NCI-H1092 (cell line): ENCODE measurements at places on chromosomes 2 and 18.

GRCh38 chr2:178084273-178084672, 11.7 kb upstream of the PDE11A start:
- no peak for DNase-seq

- DNase-seq = no peak
Observed at GRCh38 chr18:59640721-59641120, 56.5 kb downstream of the CCBE1 start.

- DNase-seq = no peak
Observed at GRCh38 chr2:159046966-159047365, 78.5 kb downstream of the TANC1 start.

GRCh38 chr2:97759727-97760407, 46.5 kb downstream of the ZAP70 start:
- DNase-seq = no peak
